ENCODE measurements at places on chromosomes 5 and 9.

GRCh38 chr5:154866841-154867240, 8.4 kb downstream of the CNOT8 start:
- DNase-seq: no peak

- no peak for DNase-seq
Measured at GRCh38 chr5:11432116-11432515, 472.1 kb downstream of the CTNND2 start.

- no peak for DNase-seq
Measured at GRCh38 chr5:159130871-159131270, 31.2 kb upstream of the EBF1 start.

GRCh38 chr5:78293851-78294247, 649 bp downstream of the AP3B1 start:
- no peak for DNase-seq

GRCh38 chr9:91885746-91886413, 64.1 kb downstream of the ROR2 start:
- no peak for DNase-seq
